ENCODE measurements at places on chromosomes 13 and 19.

- no peak for DNase-seq
Measured at GRCh38 chr19:38890686-38891085, 8.7 kb downstream of the SIRT2 start.

GRCh38 chr13:27592865-27593264 is 27.5 kb downstream of the LNX2 start:
- DNase-seq: no peak

- peak; percentile 79 for DNase-seq
Measured at GRCh38 chr13:45047394-45048310, 58.3 kb downstream of the GPALPP1 start.

DNA sequence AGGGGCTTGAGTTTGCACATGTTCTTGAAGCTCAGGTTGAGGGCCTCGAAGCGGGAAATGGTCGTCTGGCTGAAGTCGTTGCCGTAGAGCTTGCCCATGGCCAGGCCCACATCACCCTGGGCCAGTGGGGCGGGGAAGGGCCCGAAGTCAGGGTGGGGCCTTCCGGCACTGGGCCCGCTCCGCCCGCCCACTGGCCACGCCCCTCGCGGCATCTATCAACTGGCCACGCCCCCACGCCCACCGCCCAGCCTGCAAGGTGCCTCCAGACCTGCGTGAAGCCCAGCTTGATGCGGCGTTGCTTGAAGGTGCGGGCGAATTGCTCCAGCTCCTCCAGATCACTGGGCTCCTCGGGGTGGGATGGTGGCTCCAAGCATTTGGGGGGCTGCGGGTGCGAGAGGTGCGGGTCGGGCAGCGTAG is 19.9 kb downstream of the ZNF574 start:
- DNase-seq: no peak
